Small intestine (tissue), 16 donors: ENCODE measurements at places on chromosomes 5 and 9.

DNA sequence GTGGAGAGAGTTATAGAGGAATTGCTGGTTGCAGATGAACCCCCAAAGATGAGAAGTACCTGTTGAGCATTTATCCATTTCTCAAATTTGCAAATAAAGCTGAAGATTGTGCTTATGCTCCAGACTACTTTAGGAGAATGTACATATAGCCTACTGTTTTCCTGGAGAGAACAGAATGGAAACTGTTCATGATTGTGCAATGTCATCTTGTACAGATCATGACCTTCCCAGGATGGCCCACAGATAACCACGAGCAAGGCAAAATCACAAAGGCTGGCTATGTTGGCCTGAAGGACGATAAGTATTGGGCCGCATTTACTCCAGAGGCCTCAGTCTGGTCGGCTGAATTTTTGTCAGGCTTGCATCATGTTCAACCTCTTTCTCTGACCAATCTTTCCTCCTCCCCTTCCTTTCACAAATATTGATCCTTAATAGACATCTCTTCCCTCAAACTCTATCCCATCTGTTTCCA is 28.5 kb upstream of the RICTOR start:
- DNase-seq = no peak

GRCh38 chr5:129630101-129630500 is 117.8 kb upstream of the MINAR2 start:
- no peak for DNase-seq

DNA sequence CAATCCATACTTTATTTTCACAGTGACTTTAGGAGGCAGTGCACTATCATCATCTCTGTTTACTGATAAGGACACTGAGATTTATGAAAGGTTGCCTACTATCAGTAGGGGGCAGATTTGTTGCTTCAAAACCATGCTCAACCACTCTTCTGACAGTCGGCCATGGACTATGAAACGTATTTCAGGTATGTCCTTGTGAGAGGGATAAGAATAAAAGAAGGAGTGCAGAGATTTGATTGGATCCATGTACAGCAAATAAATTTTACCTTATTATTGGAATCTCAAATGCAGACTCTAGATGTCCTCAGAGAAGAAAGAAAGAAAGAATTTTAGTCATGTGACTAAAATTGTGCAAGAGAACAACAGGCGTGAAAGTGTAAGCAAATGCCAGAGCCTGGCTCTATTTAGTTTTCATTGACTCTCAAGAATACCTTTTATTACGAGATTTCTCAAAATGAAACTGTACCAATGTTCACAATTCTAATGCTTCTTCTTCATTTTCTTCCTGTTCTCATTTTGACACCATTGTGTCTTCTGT is 296.6 kb upstream of the RASA1 start:
- no peak for DNase-seq

GRCh38 chr5:134127988-134128647 is 13.6 kb downstream of the TCF7 start:
- no peak for DNase-seq

- DNase-seq = no peak
Observed at GRCh38 chr9:73684601-73685000, 532.9 kb downstream of the ANXA1 start.

DNA sequence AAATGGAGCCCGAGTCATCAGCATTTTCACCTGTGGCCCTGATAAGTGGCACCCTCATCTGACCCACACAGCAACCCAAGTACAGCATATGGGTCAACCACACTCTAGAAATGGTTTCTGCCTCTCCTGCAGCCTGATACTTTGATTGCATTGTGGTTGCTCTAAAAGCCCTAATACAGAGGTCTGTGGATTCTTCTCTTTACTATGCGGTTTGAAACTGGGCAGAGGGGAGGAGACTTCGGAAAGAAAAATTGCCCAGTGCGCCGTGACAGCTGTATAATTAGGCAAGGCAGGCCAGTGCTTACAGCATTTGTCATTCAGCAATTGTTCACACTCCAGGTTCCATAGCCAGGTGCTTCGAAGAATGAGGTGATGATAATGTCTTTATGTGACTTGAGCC is 361.0 kb downstream of the NFIB start:
- no peak for DNase-seq

- no peak for DNase-seq
Observed at GRCh38 chr5:9533096-9533495, 12.8 kb downstream of the SEMA5A start.

DNA sequence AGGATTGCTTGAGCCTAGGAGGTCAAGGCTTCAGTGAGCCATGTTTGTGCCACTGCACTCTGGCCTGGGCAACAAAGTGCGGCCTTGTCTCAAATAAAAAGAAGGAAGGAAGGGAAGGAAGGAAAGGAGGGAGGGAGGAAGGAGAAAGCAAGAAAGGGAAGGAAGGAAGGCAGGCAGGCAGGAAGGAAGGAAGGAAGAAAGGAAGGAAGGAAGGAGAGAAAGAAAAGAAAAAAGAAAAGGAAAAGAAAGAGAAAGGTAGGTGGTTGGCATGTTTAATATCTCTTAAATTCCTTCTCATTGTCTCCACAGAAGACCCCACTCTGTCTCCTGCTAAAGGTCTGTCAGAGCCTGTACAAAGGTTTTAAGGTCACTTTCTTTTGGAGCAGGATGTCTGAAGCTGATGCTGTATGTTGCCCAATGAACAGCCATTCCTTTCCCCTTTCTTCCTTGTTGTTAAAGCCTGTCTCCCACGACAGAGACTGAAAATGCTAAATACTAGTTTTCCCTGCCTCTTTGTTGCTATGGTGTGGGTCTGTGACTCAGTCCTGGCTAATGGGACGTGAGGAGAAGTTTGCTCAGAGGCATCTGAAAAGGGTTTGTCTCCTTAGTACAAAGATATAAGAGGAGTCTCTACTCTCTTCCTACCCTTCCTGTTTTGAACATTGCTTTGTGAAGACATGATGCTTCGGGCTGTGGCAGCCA is 213.3 kb downstream of the PCSK1 start:
- DNase-seq = no peak

- DNase-seq = no peak
Observed at GRCh38 chr5:125219710-125220109, 473.3 kb upstream of the ZNF608 start.

- DNase-seq = peak; percentile 34
Observed at GRCh38 chr9:71895117-71895516, 15.9 kb downstream of the ABHD17B start.

- no peak for DNase-seq
Observed at GRCh38 chr9:65444943-65445342, 159.9 kb upstream of the FOXD4L5 start.

- peak; percentile 55 for DNase-seq
Observed at GRCh38 chr5:88509403-88509802, 240.8 kb upstream of the TMEM161B start.

- DNase-seq = no peak
Observed at GRCh38 chr5:17020678-17021601, 84.9 kb upstream of the MYO10 start.

- no peak for DNase-seq
Observed at GRCh38 chr5:5887833-5888232, 465.4 kb downstream of the ICE1 start.

- no peak for DNase-seq
Observed at GRCh38 chr9:120690372-120690771, 23.9 kb downstream of the MEGF9 start.

GRCh38 chr5:1547655-1548054 is 23.9 kb upstream of the LPCAT1 start:
- no peak for DNase-seq

DNA sequence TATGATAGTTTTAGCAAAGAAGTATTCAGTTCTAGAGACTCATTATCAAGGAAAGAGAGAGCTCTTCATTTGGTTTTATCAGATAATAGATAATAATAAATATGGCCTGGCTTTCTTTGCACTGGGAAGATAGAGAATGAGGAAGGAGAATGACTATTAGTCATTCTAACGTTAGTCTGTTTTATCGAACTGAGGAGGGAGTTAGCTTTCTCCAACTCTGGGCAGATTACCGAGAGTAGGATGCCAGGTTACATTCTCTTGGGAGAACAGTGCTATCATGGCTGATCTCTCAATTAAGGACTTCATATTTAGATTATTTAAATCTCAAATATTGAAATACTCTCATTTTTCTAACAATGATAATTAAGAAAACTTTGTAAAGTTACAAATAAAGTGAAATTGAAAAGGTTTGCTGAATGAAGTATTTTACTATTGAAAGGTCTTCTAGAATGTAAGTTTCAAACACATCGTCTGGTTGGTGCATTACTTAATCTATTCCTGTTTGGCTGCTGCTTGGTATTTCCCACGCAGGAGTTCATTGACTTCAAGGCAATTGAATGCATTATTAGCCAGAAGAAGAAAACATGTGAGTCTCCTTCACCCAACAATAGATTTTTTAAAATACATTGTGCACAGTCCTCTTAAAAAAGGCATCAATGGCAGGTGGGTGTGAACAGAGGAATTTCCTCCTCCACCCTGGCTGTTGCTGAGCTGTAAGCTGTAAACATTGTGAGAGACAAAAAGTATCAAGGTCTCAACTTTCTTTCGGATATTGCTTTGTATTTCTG is 140.8 kb downstream of the C9orf152 start:
- DNase-seq = no peak

GRCh38 chr9:76292246-76292645 is 102.0 kb downstream of the RFK start:
- DNase-seq = no peak

DNA sequence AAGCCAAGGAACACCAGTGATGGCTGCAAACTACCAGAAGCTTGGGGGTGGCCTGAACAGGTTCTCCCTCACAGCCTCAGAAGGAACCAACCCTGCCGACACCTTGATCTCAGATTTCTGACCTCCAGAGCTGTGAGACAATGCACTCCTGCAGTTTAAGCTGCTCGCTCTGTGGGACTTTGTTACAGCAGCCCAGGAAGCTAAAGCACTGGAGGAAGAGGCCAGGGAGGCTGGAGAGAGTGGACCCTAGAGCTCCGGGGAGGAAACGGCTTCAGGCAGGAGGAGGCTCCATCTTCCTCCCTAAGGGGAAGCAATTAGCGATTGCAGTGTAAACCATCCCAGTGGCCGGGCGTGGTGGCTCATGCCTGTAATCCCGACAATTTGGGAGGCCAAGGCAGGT is 25.1 kb downstream of the BARX1 start:
- no peak for DNase-seq

DNA sequence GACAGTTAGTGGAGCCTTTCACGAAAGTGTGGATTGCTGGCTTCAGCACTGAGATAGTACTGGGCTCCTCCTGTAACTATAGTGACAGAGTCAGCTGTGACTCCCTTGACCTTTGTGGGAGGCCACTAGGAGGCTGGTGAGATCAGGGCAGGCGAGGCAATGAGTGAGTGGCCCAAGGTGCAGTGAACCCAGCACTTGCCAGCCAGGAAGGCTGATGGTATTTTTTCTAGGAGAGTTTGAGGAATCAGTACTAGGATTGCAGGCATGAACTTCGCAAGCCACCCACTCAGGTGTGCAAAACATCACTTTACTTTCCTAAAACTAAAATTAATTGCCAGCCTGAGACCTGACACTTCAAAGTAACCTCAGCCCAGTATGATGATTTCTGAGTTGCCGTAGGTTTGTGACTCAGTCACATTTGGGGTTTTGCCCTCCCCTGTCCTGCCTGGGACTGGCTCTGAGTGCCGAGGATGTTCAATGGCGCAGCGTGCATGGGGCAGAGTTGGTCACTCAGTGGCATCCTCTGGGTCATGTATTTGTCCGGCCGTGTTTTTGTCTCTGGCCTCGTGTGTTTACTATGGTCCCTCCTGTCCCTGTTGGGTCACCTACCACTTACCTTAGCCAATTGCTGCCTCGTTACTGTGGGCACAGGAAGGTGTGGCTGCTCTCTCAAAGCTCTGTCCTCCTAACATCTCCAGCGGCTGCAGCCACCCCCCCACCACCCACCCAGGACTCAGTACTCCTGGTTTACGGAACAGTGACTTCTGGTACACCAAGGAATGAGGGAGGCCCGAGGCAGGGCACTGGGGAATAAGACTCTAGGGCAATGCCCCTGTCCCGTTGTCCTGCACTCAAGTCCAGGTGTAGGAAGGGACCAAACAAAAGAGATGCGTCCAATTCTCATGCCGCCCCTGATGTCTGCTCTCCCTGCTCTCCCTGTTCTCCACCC is 67.2 kb downstream of the IL31RA start:
- DNase-seq = peak; percentile 65

GRCh38 chr9:11141357-11141756 is 528.6 kb upstream of the PTPRD start:
- DNase-seq = no peak

DNA sequence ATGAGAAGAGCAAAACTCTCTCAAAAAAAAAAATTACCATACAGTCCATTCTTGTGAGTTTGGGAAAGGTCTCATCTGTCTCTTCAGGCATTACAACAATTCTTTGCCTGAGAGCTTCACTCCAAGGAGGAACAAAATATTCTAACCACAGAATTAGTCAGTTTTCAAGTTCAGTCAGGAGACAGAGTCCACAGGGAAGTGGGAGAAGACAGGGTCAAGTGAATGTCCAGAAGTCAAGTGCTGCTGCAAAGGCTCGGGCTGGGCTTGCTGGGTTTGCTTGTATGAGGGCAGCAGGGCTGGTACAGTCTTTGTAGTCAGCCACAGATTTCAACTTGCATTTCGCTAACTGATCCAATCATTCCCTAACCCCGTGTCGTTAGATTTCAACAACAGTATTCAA is 17.6 kb upstream of the HEXB start:
- no peak for DNase-seq
